Activated CD8-positive, alpha-beta memory T cell treated with anti-CD3 and anti-CD28 coated beads, Interleukin-2, amount 10 ng/mL, durations not matched to agents 7 days and 5 days (primary cell): ENCODE measurements at places on chromosomes 16 and 17.

DNA sequence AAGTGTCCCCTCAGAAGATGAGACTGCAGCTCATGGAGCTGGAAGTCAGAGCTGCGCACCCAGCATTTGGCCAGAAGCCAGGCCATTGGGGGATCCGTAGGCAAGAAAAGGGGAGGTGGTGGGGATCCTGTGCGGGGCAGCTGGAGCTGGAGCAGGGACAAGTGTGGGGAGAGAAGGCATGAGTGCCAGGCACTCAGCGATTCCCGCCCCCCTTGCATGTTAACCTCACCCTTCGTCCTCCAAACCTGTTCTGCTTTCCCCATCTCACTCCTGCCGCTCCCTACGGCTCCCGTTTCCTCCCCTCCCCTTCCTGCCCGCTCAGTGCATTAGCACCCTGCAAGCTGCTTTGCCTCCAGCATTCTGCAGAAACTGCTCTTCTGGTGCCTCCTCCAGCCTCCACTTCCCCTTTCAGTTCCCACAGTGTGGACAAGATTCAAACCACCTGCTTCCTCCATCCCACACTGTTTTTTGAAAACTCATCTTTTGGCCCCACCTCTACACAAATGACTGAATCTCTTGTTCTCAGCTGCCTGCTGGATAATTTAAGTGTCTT, 5.6 kb downstream of the ALOX15 start:
- peaks cover 62% of the 10 kb centered on the region for H3K27me3 ChIP-seq
- no peaks in the 10 kb centered on the region for H3K36me3 ChIP-seq
- peaks cover 28% of the 10 kb centered on the region for H3K4me1 ChIP-seq
- no peak overlapping the region for H3K27ac ChIP-seq
- H3K4me3 ChIP-seq, result no peak overlapping the region
- no peak for DNase-seq

DNA sequence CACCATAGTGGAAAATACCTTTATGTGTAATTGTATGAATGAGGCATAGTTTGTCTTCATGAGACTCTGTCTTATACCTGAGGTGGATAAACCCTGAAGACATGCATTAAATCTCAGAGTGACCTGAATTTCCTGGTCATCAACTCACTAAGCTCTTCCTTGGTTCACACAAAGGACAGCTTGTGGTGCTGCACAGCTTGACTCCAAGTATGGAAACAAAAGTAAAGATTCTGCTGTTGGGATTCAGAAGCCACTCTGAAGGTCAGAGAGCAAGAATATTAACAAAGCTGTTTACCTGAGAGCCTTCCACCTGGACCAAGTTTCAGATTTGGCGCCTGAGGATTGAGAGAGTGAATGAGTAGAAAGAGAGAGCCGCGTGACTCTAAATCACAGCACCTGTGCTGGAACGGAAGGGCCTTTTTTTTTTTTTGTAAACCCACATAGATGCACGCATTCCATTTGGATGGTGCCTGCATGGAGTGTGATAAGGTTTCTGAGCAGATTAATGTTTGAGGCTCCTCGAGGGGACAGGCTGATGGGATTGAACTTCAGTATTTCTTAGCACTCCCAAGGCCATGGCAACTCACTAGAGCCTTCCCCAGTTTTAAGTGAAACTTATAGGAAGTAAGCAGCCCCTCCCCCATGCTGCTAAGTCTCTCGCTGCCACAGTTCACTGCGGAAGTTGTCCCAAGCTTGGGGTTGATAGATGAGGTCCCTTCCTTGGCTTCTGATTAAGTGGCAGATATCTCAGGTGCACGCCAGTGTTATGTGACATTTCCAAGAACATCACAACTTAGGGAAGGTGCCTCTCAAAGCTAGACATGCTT, 28.7 kb downstream of the CALB2 start:
- peaks cover 2% of the 10 kb centered on the region for H3K4me1 ChIP-seq
- DNase-seq, result no peak
- no peak overlapping the region for H3K4me3 ChIP-seq
- H3K27ac ChIP-seq, result no peak overlapping the region

DNA sequence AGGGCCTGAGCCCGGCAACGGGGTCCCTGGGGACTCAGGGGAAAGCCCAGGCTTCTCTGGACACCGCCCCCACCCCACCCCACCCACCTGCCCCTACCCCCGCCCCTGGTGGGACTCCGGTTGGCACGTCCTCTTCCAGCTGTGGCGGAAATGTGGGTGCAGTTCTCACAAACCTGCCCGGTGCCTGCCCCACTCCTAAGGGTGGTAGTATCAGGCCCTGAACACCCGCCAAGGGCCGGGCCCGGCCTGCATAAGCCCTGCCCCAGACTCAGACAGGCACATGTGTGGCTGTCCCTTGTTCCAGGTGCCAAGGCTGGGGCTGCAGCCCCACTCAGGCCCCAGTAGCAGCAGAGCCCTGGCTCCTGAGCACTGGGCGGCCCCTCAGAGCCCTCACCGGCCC, 58.1 kb downstream of the ACTG1 start:
- H3K4me1 ChIP-seq, result peaks cover 12% of the 10 kb centered on the region
- no peaks in the 10 kb centered on the region for H3K36me3 ChIP-seq
- H3K27me3 ChIP-seq, result no peaks in the 10 kb centered on the region
- no peak for DNase-seq

- no peak for DNase-seq
- H3K27me3 ChIP-seq, result peaks cover 59% of the 10 kb centered on the region
- H3K4me3 ChIP-seq, result no peak within 1 kb of the TSS
Measured at GRCh38 chr17:50532452-50533024, at the start of gene EPN3. TSS of gene EPN3 (plus strand) at chr17:50532735. CDS start at chr17:50536557, 3,822 bp downstream.
